ENCODE measurements at places on chromosomes 16 and 17.

DNA sequence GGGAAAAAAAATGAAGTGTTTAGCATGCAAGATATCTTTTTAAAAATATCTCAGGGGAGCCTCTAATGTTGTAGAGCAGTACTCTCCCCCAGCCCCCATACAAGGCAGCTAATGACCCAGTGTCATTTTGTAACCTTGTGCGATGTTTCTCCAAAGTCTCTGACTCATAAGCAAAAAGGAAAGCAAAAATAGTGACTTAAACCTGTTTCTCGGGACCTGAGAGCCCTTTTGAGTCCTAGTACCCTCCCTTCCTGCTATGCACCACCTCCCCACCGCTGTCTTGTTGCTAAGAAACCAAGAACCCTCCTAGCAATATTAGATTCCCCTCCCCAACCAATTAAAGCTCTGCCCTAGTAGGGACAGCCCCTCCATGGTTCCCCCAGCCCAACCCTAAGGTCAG, 2.8 kb downstream of the MYCBPAP start:
- DNase-seq: no peak

GRCh38 chr17:53168413-53168812, 654.3 kb upstream of the KIF2B start:
- no peak for DNase-seq

GRCh38 chr16:72635104-72635503, 412.8 kb downstream of the ZFHX3 start:
- DNase-seq: no peak

DNA sequence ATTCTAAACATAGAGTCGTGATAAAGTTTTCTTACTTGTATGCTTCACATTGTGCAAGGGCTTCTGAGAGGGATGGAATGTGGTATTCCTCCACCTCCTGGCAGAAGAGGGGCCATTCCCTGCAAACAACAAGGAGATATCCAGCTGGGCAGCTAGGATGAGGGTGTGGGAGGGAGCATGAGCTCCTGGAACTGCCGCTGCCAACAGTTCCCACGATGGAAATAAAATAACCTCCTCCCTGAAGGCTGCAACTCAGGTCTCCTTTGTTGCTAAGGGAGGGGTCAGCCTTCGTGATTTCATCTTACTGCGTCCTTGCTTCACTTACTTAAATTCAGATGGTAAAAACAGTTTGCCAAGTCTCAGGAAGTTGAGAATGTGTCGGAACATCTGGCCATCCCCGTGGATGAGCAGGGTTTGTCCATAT, 15.6 kb downstream of the PLEKHG4 start:
- no peak for DNase-seq

- DNase-seq: no peak
Observed at GRCh38 chr16:31568577-31569359, 41.1 kb downstream of the AHSP start.

DNA sequence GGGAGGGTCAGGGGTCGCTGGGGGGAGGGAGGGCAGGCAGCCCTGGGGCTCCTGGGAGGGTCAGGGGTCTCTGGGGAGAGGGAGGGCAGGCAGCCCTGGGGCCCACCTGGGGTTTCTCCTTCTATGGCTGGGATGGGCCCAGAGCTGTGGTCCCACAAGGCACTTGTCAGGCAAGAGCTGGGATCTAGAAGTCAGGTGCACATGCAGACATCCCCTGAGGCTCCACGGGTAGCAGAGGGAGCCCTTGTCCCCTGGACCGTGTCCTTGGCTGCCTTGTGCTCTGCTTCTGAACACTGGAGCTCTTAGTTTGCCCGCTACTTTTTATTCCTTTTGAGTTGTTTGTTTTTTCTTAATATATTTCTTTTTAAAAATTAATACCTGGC, 1.8 kb downstream of the TUBB3 start:
- peak; percentile 35 for DNase-seq

DNA sequence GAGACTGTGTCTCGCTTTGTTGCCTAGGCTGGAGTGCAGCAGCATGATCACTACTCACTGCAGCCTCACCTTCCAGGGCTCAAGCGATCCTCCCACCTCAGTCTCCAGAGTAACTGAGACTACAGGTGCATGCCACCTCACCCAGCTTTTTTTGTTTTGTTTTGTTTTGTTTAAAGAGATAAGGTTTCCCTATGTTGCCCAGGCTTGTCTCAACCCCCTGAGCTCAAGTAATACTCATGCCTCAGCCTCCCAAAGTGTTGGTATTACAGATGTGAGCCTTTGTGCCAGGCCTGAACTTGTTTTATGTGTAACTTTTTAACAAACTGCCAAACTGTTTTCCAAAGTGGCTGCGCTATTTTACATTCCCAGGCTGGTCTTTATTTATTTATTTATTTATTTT, 41.8 kb upstream of the NUDT7 start:
- no peak for DNase-seq

DNA sequence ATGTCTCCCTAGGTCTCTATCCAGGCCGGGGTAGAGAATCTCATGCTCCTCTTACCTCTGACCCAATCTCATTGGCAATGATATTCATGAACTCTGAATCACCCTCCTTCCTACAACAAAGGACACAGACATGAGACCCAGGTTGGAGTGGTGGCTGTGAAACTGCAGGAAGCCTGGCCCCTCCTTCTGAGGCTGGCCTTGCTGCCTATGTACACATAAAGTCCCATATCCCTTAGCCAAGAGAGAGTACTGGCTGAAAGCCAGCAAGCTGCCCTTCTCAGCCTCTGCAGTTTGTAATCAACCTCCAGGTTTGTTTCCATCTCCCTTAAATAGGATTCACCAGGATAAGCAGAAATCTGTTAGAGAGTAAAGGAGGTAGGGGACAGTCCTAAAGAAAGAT, 10.6 kb downstream of the AARSD1 start:
- DNase-seq: no peak

DNA sequence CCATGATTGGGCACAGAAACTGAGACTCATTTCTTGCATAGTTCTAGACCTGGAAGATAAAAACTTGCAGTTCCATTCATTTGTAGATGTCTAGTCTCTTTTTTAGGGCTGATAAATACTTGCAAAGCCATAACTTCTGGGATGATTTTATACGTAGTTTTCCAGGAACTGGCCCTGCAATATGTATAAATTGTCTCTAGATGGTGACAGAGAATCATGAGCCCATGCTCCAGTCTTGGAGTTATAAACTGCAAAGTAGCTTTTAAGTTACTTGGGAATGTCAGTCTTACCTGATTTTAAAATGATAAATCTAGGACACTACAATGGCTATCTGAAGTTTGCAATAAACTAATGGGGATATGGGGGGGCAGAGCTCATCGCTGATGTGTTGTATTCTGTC, 3.0 kb upstream of the ADAMTS18 start:
- DNase-seq: peak; percentile 18
